ENCODE measurements at places on chromosomes 3 and 15. TPM values are rescaled to one million over a fixed set of nuclear protein-coding genes. Genes with fewer than 3 reads are reported as not detected.

DNA sequence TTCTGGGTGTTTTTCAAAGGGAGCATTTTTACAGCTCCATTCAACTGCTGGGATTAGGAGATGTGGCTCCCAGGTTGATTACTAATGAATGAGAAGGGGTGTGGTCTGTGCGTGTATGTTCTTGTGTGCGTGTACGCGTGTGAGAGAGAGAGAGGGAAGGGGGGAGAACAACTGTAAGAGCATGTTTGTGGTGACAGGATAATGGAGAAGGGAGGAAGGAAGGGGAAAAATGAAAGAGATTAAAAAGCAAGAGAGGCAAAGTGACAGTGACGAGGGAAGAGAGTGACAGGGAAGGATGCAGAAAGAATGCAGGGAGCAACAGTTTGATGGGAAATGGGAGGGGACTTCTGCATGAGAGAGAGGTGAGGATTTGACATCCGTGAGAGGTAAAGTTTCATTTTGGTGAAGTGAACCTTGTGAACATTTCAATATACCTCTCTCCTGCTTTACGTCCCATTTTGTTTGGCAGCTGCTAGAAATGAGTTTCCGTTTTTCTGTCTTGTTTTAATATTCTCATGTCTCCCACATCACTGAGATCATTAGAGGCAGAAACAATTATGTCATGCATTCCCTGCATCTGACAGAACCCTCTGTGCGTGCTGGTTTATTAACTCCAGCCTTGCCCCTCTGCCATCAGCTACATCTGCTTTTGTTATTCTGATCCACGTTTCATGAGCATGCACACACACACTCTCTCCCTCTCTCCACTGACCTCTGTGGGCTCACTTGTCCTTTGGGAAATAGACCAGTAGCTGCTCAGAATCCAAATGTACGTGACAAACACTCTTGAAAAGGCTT lies 161.6 kb downstream of the GAP43 start:
- no peak overlapping the region for H3K27ac ChIP-seq
- H3K36me3 ChIP-seq = no peaks in the 10 kb centered on the region
- H3K4me1 ChIP-seq = no peaks in the 10 kb centered on the region
- DNase-seq = no peak
- H3K4me3 ChIP-seq = peak overlapping the region; percentile 59

DNA sequence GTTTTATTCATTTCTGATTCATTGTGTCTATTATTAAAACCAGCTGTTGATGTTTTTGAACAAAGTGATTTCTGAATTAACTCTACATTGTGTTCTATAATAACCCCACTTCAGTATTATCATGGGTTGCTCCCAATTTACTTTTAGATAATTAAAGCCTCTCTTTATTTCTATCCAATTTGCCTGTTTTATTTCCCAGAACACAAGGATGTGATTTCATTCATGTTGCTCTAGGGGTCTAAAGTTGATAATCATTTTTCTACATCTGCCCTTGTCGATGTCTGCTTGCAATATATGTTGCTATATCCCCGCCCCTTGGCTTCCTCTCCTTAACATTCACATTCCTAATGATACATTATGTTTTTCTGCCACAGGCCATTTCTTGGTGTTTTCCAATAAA lies 747.3 kb downstream of the CADM2 start:
- no peak overlapping the region for H3K27ac ChIP-seq
- no peaks in the 10 kb centered on the region for H3K27me3 ChIP-seq
- H3K36me3 ChIP-seq = no peaks in the 10 kb centered on the region
- no peak overlapping the region for H3K4me3 ChIP-seq
- DNase-seq = no peak

GRCh38 chr3:122929188-122930062 lies 98.1 kb downstream of the SEMA5B start:
- no peak overlapping the region for H3K27ac ChIP-seq
- no peaks in the 10 kb centered on the region for H3K36me3 ChIP-seq
- no peaks in the 10 kb centered on the region for H3K27me3 ChIP-seq

NANOGP8 gene
- not detected for total RNA-seq

CASR gene
- total RNA-seq = 0.13 TPM

IL17RB gene
- total RNA-seq = 2.2 TPM
